ENCODE measurements at places on chromosomes 13 and 19.

DNA sequence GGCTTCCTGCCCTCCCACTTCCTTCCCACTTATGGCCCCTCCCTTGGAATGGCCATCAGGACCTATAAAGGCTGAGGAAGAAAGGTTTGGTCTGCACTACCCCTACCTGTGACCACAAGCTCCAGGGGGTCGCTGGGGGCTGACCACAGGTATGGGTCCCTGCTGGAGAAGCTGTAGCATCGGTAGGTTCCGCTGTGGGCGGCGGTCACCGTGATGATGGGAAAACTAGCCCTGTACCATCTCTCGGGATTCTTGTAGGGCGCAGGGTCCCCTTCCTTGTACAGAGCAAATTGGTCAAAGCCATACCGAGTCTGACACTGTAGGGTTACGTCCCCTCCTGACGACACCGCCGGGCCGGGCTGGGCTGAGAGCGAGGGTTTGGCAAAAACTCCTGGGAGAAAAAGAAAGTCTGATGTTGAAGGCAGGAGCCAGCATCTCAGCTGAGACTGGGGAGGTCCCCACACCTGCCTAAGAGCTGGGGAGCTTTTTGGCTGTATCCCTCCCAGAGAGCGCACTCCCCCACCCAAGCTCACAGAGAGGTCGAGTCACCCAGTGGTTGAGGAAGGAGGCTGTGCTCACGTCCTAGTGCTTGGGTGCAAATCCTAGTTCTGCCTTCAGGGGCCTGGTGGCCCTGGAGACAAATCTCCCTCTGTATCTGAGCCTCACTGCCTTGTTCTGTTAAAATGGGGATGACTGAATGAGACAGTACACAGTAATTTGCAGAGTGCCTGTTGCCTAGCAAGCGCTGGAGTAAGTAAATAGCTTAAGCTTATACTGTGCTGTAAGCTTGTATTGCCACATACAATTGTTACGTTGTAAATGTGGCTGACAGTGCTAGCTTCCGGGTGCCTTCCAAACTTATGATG, 10.4 kb downstream of the GP6 start:
- no peak for DNase-seq

- no peak for DNase-seq
Observed at GRCh38 chr13:32720026-32720425, 133.8 kb downstream of the PDS5B start.

- DNase-seq = peak; percentile 80
Observed at GRCh38 chr19:16325641-16326400, 1.2 kb downstream of the KLF2 start.

DNA sequence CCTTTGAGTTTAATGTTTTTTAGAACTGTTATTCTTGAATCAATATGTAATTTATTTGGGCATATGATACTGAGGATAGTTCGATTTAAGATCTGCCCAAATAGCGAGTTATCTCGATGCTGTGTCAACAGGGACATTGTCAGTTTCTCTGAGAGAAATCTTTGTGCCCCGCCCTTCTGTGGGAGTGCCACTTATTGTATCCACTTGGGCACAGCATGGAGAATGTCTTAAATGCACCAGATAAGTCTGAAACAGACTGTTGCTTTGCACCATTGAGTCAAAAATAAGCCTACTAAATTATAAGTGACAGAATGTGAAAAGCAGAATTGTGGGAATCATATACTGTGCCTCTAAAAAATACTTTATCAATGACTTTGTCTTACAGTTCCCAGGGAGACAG, 45.6 kb downstream of the RNASEH2B start:
- no peak for DNase-seq

GRCh38 chr19:3062165-3063105, at the start of gene TLE5:
TSS of gene TLE5 (minus strand) at chr19:3062495. CDS start at chr19:3062200, 295 bp downstream.
- peak; percentile 66 for DNase-seq

DNA sequence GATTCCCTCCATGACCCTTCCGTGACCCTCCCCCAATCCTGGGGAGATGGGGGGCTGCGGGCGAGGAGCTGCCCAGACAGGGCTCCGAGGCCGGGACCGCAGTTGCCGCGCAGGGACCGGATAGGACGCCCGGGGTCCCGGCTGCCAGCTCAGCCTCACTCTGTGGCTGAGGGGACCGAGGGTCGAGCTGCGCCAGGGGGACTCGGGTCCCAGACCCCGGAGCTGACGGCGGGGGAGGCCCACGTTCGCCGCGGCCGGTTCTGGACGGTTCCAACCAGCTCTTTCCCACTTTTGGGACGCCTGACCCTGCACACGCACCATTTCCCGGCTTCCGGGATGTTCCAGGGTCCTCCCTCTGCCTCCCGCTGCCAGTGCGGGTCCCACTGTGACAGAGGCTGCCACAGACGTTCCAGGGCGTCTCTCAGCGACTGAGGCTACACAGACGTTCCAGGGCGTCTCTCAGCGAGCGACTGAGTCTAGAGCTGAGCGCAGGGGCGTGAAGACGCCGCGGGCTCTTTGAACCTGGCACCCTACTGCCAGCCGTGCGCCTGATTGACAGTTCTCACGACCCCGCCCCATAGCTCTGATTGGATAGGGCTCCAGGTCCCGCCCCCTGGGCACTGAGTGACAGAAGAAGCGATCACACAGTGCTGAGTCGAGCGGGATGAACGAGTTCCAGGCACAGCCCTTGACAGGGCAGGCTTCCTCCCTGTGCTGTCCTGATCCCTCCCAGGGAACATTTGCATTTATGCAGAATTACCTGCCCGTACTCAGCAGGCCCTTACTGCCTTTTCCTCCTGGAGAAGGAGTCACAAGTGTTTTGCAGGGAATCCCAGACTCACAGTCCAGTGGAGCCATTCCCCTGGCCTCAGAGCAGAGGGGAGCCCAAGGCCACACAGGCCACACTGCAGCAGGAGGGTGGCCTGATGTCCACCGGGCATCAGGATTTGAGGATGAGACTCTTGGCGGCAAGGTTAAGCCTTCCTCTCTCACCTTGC, at the start of gene ZNF563:
TSS of gene ZNF563 (minus strand) at position 472 of the 998 bp plus-strand sequence. CDS start at position 321, 151 bp downstream.
- DNase-seq = peak; percentile 97

DNA sequence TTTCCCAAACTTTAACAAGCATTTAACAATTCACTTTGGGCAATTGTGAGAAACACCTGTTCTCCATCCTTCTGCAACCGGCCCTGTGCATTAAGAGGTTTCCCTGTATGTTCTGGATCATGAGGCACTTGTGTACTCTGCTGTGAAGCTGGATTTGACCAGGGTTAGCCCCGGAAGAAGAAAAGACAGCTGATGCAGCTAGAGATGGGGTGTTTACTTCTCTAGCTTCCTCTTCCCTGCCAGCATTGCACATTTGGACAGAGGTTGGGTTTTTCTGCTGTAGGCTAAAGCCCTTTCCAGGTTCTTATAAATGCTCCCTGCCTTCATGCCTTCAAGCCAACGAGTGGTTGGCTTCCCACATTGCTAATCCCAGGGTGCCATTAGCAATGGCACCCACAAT, 20.9 kb downstream of the MBD3L2B start:
- DNase-seq = no peak

- no peak for DNase-seq
Observed at GRCh38 chr19:39679791-39680168, 24.1 kb downstream of the LGALS16 start.

GRCh38 chr13:94601446-94602431, at the start of gene GPR180:
TSS of gene GPR180 (plus strand) at chr13:94601857. CDS start at chr13:94601928, 71 bp downstream.
- DNase-seq = peak; percentile 90

- no peak for DNase-seq
Observed at GRCh38 chr19:18099623-18099995, 2.0 kb downstream of the MAST3 start.

DNA sequence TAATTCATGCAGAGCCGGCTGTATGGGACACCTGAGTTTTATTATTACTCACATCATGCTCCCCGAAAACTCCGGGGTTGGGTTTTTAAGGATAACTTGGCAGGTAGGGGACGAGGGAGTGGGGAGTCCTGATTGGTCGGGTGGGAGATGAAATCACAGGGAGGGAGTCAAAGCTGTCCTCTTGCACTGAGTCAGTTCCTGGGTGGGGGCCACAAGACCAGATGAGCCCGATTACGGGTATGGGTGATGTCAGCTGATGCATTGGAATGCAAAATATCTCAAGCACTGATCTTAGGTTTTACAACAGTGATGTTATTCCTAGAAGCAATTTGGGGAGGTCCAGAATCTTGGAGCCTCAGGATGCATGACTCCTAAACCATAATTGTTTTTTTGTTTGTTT, 18.6 kb upstream of the COG3 start:
- no peak for DNase-seq

GRCh38 chr13:44280456-44280855, 93.2 kb upstream of the SERP2 start:
- no peak for DNase-seq
